ENCODE measurements at places on chromosomes 6 and 20.

GRCh38 chr6:273551-274058, 18.7 kb upstream of the DUSP22 start:
- no peak for DNase-seq
- no peak overlapping the region for H3K4me3 ChIP-seq
- H3K27me3 ChIP-seq: no peaks in the 10 kb centered on the region
- no peak overlapping the region for H3K27ac ChIP-seq

- no peaks in the 10 kb centered on the region for H3K36me3 ChIP-seq
- H3K27me3 ChIP-seq: no peaks in the 10 kb centered on the region
- no peak overlapping the region for H3K27ac ChIP-seq
- H3K4me1 ChIP-seq: no peaks in the 10 kb centered on the region
- DNase-seq: no peak
- H3K4me3 ChIP-seq: no peak overlapping the region
Measured at GRCh38 chr6:119856136-119856535, 506.6 kb upstream of the MAN1A1 start.

GRCh38 chr6:40187535-40188144, 253.4 kb upstream of the MOCS1 start:
- DNase-seq: no peak
- no peak overlapping the region for H3K27ac ChIP-seq
- no peaks in the 10 kb centered on the region for H3K4me1 ChIP-seq
- H3K36me3 ChIP-seq: no peaks in the 10 kb centered on the region
- H3K4me3 ChIP-seq: no peak overlapping the region
- no peaks in the 10 kb centered on the region for H3K27me3 ChIP-seq

GRCh38 chr20:17896771-17897369, 71.7 kb downstream of the SNX5 start:
- H3K36me3 ChIP-seq: no peaks in the 10 kb centered on the region
- H3K4me1 ChIP-seq: peaks cover 15% of the 10 kb centered on the region
- no peak overlapping the region for H3K4me3 ChIP-seq
- H3K27ac ChIP-seq: peak overlapping the region; percentile 65
- no peak for DNase-seq

- H3K27me3 ChIP-seq: no peaks in the 10 kb centered on the region
- no peak overlapping the region for H3K27ac ChIP-seq
- H3K4me1 ChIP-seq: no peaks in the 10 kb centered on the region
- H3K4me3 ChIP-seq: no peak overlapping the region
Measured at GRCh38 chr6:170224694-170225660, 65.9 kb downstream of the DLL1 start.

- no peak overlapping the region for H3K4me3 ChIP-seq
- H3K27ac ChIP-seq: no peak overlapping the region
- H3K27me3 ChIP-seq: no peaks in the 10 kb centered on the region
- no peaks in the 10 kb centered on the region for H3K4me1 ChIP-seq
Measured at GRCh38 chr6:122511193-122511924, 39.8 kb upstream of the SERINC1 start.

DNA sequence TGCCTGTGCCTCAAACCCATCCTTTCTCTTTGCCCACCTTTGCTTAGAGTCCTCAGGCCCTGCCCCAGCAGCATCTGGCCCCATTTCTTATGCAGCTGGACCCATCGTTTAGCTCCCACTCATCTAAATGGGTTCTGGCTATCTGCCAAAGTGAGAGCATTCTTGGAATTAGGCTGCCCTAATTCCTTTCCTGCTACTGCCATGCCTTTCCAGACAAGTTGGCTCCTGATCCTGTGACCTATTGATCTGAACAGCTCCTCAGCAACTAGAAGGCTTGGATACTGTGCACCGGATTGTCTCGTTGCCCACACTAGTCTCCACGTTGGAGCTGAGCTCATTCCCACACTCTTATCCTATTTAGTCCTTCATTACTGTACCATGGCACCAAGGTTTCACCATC, 22.9 kb downstream of the DZANK1 start:
- no peaks in the 10 kb centered on the region for H3K4me1 ChIP-seq
- DNase-seq: no peak
- H3K4me3 ChIP-seq: no peak overlapping the region
- H3K36me3 ChIP-seq: no peaks in the 10 kb centered on the region

DNA sequence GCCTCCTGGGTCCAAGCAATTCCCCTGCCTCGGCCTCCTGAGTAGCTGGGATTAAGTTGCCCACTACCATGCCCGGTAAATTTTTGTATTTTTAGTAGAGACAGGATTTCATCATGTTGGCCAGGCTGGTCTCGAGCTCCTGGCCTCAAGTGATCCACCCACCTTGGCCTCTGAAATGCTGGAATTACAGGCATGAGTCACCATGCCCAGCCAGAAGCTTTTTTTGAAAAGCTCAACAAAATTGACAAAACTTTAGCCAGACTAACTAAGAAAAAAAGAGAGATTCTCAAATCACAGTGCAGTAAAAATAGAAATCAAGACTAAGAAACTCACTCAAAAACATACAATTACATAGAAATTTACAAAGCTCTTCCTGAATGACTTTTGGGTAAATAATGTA, 420.6 kb downstream of the COL12A1 start:
- DNase-seq: no peak
- H3K4me3 ChIP-seq: no peak overlapping the region
- H3K27me3 ChIP-seq: no peaks in the 10 kb centered on the region
- no peaks in the 10 kb centered on the region for H3K36me3 ChIP-seq
- no peaks in the 10 kb centered on the region for H3K4me1 ChIP-seq
- no peak overlapping the region for H3K27ac ChIP-seq

Data from ascending aorta (tissue), 2 donors.